ENCODE measurements at places on chromosomes 1 and 21.

GRCh38 chr1:18401921-18402320, 78.8 kb upstream of the KLHDC7A start:
- no peak for DNase-seq

GRCh38 chr1:100449477-100449876, 88.5 kb upstream of the GPR88 start:
- DNase-seq: no peak

DNA sequence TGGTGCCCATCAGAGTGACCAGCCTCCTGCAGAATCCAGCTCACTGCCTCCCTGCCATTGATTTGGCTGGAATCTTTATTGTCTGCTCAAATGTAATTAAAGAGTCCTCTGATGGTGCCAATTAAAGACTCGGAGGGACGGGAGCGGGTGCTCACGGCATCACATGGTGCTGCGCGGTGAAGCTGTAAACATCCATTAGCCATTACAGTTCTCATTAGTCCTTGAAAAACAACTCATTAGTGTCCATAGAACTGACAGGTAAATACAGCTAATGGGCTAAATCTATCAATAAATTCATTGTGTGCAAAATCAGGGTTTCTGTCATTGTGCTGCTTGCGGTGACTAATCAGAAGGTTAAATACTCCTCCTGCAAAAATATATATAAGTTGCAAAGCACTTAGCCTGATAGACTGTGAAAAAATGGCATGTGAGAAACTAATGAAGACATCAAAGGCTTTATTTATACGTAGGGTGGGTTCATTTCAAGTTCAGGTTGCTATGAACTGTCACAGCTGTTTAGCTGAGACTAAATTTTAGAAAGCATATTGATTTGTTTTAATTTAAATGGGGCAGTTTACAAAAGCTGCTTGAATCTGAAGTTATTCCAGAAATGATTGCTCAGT, 289.8 kb upstream of the POU3F1 start:
- no peak for DNase-seq

GRCh38 chr1:176811511-176812288, 348.7 kb downstream of the PAPPA2 start:
- DNase-seq: no peak

GRCh38 chr1:161098210-161099068, at the start of gene KLHDC9:
TSS of gene KLHDC9 (plus strand) at chr1:161098361. CDS start at chr1:161098536, 175 bp downstream.
- DNase-seq: peak; percentile 65

Data from SW 1271 (cell line).